ENCODE measurements at places on chromosomes 16 and 17.
A peak's percentile ranks its signal among the peaks of the same experiment; 100 is the strongest.

DNA sequence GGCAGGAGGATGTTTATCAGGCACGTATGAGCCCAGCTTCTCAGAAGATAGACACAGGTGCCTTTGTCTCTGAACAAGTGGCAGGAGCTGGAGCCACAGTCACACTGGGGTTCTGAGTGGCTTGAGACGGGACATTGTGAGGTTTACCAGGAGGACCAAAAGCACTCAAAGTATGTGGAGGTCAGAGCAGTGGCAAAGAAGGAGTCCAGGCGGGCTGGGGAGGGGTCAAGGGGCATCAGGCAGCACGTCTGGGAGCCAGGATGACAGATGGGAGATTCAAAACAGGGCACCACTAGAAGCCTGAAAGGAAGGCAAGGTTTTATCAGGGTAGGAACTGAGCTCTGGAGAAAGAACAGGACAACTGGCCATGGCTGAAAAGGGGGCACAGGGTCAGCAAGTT is 67.2 kb upstream of the MARCHF10 start:
- DNase-seq = no peak

DNA sequence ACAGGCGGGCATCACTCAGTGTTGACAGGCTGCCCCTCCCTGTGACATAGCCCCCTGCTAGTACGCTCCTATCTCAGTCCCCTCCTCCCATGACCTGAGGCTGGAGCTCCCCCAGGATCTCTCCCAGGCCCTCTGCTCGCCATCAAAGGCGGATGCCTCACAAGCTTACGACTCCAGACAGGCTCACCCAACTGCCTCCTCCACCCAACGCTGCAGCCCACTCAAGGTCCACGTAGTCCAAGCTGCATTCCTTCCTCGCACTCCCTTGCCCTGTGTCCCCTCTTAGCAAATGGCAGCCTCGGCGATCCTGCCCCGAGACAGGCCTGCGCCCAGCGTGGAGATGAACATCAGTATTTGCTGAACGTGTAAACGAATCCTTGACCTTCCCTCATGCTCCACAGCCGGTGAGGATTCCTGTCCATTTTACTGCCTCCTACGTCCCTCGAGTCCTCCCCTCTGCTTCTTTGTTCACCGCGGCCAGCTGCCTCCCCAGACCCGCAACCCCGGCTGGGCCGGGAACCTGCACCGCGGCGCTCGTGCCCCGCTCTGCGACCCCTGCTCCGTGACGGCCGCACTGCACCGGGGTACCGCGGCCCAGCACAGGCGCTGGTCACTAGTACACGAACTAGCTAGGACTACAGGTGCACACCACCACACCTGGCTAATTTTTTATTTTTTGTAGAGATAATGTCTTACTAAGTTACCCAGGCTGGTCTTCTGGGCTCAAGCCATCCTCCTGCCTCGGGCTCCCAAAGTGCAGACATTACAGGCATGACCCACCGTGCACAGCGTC is 838 bp upstream of the TMEM97 start:
- peak; percentile 84 for DNase-seq

GRCh38 chr16:64122177-64122576 is 999.7 kb downstream of the CDH11 start:
- DNase-seq = no peak

DNA sequence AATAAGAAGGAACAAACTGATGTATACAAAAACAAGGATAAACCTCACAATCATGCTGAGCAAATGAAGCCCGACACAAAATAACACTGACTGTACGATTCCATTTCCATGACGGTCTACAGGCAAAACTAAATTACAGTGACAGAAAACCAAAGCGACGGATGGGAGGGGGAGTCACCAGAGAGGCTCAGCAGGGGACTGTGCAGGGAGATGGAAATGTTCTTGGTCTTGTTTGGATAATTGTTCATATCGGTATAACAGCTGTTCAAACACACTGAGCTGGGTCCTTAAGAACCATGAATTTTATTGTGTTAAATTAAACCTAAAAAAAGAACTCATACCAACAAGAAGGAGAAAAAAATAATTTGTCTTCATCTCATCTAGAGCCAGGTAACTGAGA is 97.8 kb downstream of the NXN start:
- DNase-seq = no peak

DNA sequence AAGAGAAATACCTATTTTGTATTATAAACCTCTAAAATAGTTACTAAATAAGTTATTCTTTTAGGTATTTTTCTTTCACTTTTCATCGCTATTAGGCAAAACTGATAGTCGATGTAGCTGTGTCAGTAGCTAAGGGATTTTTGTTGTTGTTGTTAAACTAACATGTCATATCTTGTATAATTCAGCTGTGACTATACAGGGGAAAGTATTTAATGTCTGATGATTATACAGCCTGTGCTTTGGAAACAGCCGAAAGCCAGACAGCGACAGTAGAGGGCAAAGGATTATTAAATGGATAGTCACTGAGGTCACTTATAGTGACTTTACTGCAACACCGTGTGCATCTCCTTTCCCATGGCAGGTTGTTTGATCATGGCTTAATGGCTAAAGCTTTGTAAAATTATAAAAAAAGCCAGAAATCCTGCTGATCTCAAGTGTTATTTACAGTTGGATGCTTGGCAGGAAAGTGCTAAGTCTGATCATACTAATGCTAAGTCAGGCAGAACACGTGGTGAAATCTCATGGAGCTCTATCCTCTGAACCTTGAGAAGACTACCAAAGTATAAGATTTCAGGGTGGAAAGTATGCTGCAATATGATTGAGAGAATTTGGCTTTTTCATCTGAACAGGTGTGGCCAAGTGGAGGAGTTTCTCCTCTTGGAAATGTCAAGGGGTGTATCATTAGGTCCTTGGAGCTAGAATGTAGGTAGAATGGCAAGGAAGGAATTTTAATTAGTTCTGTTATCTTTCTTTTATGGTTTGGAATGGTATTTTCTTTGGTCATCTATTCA is 88.4 kb downstream of the FTO start:
- DNase-seq = no peak

DNA sequence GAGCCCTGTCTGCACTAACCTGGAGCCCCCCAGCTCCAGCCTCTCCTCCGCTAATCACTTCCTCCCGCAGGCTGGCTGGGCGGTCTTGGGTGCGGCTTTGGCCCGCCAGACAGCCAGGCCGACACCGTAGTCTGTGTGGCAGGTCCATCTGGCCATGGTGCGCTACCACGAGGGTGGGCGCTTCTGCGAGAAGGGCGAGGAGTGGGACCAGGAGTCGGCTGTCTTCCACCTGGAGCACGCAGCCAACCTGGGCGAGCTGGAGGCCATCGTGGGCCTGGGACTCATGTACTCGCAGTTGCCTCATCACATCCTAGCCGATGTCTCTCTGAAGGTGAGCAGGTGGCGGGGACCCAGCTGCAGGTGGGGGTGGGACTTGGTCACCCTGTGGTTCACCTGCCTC is 30.7 kb upstream of the POLR3E start:
- no peak for DNase-seq

GRCh38 chr16:28120754-28121153 is 57.2 kb upstream of the GSG1L start:
- no peak for DNase-seq

DNA sequence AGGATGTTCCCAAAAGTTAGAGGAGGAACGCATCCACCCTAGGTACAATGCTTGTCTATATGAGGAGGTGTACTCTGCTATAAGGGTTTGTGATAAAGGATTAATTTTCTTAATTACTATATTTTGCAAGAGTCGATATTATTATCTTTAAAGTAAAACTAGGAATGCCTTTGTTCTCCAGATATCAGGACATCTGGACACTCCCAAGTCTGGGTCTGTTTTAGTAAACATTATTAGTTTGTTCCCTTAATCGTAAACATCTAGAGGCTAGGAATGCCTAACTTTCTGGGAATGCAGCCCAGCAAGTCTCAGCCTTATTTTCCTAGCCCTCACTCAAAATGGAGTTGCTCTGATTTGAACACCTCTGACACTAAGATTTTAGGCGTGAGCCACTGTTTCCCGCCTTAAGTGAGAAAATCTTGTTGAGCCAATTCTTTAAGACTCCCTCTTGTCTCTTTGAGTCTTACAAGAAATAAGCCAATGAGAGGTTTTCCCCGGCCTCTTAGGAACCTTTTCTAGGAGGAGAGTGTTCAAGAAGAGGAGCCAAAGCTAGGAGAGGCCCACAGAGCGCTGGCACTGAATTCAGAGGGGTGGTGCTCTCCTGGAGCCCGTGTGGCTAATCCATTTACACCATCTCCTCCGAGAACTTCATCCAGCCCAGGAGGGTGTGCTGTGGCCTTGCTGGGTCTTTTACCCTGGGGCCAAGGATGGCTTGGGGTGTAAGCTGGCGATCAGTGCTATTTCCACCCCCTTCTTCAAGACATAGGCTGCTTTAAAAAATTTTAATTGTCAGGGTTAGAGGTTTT is 40.9 kb downstream of the SMARCE1 start:
- no peak for DNase-seq

GRCh38 chr16:58730724-58731370 is 3.3 kb downstream of the GOT2 start:
- no peak for DNase-seq

GRCh38 chr17:31688701-31689100 is 170.3 kb downstream of the COPRS start:
- no peak for DNase-seq

DNA sequence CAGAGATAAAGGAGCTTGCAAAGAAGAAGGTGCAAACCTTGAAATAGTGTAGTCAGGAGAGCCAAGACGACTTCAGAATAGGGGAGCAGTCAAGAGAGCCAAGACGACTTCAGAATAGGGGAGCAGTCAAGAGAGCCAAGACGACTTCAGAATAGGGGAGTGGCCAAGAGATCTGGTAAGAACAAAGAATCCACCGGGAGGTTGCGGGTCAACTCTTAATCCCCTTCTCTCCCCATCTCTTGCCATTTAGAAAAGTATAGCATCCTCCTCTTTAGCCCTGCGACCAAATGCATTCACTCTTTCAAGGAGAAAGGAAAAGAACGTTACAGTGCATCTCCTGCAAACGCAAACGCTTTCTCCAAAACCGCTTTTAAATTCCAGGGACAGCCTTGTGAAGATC is 713 bp downstream of the KNOP1 start:
- no peak for DNase-seq

GRCh38 chr17:12296209-12296625 is 275.5 kb downstream of the MAP2K4 start:
- peak; percentile 77 for DNase-seq

DNA sequence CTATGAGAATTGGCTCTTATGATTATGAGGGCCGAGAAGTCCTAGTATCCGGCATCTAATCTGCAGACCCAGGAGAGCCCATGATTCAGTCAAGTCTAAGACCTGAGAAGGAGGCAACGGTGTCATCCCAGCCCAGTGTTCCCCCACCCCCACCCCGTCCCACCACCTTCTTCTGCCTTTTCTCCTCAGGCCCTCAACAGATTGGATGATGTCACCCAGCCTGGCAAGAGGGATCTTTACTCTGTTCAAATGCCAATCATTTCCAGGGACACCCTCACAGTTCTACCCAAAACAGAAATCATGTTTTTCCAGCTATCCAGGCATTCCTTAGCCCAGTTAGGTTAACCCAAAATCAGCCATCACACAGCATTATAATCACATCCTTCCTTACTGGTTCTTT is 10.0 kb upstream of the GAA start:
- no peak for DNase-seq

- no peak for DNase-seq
Observed at GRCh38 chr17:45863857-45864654, 19.4 kb downstream of the SPPL2C start.

GRCh38 chr17:73237714-73238113 is 24.0 kb downstream of the CPSF4L start:
- DNase-seq = peak; percentile 20

DNA sequence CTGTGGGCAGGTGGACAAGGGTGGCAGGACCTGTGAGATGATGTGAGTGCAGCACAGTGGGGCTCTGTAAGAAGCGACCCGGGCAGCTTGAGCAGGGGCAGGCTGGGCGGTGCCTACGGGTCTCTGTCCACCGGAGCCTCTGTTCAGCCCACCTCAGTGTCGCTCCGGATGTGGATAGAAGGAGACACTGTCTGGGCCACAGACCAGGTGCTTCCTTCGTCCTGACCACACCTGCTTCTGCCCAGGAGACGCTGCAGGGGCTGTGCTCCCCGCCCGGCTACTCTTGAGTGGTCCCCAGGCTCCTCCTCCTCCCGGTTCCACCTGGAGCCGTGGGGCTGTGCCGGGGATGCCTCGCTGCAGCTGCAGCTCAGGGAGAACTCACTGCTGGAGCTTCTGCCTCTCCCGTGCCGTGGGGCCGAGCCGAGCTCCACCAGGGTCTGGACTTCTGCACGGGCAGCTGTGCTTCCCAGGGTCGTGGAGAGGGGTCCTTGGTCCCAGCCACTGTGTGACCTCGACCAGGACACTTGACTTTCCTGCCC is 21.5 kb downstream of the METRNL start:
- no peak for DNase-seq

GRCh38 chr16:73299346-73299745 is 251.4 kb upstream of the ZFHX3 start:
- no peak for DNase-seq

- DNase-seq = no peak
Observed at GRCh38 chr16:23408242-23408822, 44.7 kb downstream of the COG7 start.

DNA sequence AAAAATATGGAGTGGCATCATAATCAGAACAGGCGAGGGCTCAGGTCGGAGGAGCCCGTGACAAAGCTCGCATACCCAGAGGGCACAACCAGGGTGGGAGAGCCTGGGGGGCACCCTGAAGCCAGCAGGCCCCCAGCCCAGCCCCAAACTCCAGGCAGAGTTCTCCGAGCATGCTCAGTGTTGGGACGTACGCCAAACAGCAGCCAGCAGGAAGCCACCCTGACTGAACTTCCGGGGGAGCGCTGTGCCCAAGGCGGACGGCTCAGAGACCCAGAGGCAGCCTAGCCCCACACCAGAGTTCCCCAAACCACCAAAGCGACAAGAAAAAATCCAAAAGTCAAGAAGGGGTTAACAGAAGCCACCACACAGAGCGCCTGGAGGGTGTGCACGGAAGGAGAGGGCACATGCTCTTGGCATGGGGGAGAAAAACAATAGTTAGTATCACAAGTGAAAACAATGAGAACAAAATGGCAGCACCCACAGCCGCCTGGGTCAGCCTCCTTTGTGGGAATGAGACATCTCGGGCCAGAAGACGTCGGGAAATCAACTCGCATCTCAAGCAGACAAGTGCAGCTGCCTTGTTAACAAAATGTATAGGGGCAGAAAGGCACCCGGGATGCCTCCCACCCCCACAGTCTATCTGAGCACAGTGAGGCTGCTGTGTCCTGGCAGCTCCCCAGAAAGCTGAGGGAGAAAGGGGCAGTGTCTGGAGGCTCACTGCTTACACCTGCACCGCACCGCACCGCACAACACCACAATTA is 11.9 kb downstream of the EXOC7 start:
- no peak for DNase-seq
